Fibroblast of skin of left quadriceps (primary cell): ENCODE measurements at places on chromosomes 12 and 14.

DNA sequence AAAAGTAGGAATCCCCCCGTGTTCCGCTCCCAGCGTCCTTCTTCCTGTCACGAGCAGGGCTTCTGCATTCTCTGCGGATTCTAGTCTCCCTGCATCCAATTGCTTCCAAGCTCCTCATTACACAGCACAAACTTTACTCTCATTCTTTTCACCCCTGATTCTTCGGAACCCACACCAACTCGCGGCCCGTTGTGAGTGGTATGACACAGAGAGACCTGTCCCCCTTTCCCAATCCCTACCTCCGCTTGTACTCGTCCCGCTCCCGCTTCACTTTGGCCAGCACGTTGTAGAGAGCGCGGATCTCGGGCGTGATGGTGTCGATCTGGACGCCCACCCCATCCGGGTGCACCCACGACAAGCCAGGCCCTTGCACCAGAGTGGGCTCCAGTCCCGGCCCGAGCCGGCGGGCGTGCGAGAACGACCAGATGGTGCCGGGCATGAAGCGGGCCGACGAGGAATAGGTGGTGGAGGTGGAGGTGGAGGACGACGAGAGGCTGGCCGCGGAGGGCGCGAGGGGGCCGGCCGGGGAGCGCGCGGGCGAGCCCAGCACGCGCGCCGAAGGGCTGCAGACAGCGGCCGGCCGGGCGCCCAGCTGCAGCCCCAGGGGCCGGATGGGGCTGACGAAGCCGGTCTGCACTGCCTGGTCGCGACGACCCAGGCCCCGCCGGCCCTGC, 687 bp downstream of the IFFO1 start:
- DNase-seq, result no peak

DNA sequence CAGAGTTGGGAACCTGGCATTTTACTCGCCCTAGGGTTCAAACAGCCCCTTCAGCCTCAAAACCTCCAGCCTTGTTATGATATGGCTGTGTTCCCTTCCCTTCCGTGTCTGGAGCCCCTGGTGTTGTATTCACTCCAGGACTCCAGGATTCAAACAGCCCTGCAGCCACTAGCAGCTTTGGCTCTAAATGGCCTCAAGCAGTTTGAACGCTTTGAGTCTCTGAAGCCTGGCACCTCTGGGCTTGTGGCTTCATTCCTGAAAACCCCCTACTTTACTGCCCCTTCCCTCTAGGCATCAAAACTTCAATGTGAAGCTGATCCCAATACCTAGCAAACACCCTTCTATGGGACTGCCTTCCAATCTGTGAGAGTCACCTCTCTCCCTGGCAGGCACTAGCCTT, 67.9 kb upstream of the RMST start:
- no peak for DNase-seq

- peak; percentile 89 for DNase-seq
Observed at GRCh38 chr12:108696111-108696995, 35.0 kb downstream of the CORO1C start.

- DNase-seq, result no peak
Observed at GRCh38 chr14:32938719-32939253, at the start of gene NPAS3. NPAS3 (plus strand) TSS chr14:32938879.

- DNase-seq, result peak; percentile 7
Observed at GRCh38 chr14:77707355-77707723, 484 bp downstream of the ALKBH1 start.

DNA sequence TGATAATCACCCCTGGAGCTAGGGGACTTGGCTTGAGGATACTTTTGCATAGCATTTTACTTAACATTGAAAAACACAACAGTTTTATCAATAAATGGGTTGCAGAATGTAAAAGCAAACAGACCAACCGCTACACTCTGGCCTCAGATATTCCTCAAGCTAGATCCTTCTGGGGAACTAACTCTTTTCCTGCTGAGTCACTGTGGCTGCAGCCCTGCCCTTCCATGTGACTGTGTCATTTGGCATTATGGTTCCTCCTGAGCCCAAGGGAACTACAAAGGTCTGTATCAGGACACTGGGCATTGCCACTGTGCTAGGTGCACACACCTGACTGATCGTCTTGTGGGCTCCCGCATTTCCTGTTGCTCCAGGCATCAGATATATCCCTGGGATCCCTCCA, 56.6 kb downstream of the TTC9 start:
- DNase-seq, result no peak

DNA sequence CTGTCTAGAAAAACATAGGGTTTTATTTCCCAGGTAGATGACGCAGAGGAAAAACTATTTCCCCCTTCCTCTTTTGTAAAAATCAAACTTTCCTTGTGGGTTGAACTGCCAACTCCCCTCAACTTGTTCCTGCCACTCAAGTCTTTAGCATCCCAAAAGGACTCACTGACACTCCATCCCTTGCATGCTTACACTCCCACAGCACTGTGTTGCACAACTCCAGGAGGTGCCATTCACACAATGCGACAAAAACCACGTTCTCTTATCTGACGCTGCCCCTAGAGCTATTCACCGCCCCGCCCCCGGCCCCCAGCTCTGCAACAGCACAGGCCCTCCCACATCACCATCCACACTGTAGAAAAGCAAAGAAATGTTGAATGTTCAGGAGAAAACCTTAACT, 16.9 kb upstream of the STON2 start:
- DNase-seq, result no peak

GRCh38 chr12:75944905-75945432, 86.6 kb downstream of the PHLDA1 start:
- DNase-seq, result no peak

DNA sequence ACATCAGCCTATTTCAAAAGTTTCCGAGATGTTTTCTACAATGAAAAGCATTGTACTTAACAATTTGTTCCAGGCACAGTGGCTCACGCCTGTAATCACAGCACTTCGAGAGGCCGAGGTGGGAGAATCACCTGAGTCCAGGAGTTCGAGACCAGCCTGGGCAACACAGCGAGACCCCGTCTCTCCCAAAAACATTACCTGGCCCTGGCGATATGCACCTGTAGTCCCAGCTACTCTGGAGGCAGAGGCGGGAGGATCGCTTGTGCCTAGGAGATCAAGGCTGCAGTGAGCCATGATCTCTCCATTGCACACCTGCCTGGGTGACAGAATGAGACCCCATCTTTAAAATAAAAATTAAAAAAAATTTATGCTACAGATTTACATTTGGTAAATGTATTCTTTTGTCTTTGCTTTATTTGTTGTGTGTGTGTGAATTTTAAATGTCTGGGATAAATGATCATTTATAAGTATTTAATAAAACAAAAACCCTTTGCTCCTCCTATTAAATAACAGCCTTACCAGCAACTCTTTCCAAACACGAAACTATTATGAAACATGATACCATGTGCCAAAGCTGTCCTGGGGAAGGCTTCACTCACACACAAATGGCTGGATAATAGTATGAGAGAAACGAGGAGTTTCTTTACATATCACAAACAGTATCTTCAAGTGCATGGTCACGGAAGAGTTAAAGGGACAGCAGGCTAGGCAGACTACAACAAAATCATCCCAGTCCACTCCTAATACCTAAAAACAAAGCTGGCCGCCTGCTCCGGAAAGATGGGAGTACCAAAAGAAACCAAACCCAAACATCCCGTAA, 1.1 kb downstream of the ATXN3 start:
- peak; percentile 2 for DNase-seq

DNA sequence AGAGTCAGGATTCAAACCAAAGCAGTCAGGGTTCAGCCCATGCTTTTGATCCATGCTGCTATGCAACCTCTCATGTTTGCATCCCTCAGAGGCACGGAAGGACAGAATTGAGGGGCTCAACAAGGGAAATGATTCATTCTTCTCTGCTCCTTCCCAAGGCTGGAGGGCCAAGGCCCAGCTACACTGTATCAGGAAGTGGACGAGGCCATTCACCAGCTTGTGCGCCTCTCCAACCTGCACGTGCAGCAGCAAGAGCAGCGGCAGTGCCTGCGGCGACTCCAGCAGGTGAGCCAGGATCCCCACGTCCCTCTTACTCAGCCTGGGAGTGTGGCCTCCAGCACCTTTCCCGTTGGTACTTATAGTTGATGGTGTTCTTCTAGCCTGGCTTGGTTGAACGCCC, 8.6 kb downstream of the ARHGEF40 start:
- no peak for DNase-seq

- no peak for DNase-seq
Observed at GRCh38 chr12:79187032-79187431, 322.5 kb downstream of the SYT1 start.

- DNase-seq, result peak; percentile 21
Observed at GRCh38 chr14:100317912-100318808, 5.0 kb upstream of the SLC25A47 start.

- no peak for DNase-seq
Observed at GRCh38 chr12:75805905-75806304, 225.7 kb downstream of the PHLDA1 start.

- DNase-seq, result peak; percentile 25
Observed at GRCh38 chr14:96568621-96569020, 66.4 kb downstream of the PAPOLA start.

- no peak for DNase-seq
Observed at GRCh38 chr12:117067016-117067415, 32.2 kb downstream of the TESC start.

- DNase-seq, result no peak
Observed at GRCh38 chr12:49489720-49490119, 49.1 kb upstream of the KCNH3 start.

- DNase-seq, result peak; percentile 91
Observed at GRCh38 chr14:102893452-102893851, 29.0 kb upstream of the AMN start.

DNA sequence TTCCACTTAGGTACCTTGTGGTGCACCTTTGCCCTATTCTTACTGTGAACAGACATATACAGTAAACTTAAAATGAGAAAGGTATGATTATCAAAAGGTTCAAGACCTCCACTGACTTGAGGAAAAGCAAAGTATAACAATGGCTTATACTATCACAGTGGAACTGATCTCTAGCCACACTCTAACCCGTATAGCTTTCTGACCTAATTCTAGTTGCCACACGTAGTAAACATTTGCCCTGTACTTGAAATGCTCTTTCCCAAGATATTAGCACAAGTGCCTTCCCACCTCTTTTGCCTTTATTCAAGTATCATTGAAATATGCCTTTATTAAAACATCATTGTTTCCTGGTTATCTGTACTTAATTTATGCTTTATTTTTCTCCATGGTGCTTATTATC, 250.4 kb upstream of the PPFIA2 start:
- DNase-seq, result no peak

- no peak for DNase-seq
Observed at GRCh38 chr14:103232831-103233319, 101.2 kb upstream of the EIF5 start.
